Tibial nerve (tissue), 4 donors: ENCODE measurements at places on chromosomes 4 and X. TPM values are rescaled to one million over a fixed set of nuclear protein-coding genes. Genes with fewer than 3 reads are reported as not detected.

Gene GYG2
- total RNA-seq = 26.7 TPM

DNA sequence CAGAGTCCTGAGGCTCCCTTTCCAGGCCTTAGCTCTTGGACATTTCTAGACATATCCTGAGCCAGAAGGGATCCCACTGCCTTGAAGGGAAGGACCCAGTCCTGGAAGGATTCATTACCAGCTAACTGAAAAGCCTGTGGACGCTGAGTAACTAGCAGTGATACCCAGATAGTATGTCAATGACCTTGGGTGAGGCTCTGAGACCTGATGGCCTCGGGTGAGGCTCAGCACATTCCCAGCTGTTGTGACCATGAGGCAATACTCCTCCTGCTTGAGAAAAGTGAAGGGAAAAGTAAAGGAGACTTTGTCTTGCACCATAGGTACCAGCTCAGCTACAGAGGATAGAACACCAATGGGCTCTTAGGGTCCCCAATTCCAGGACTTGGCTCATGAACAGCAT lies 268.1 kb downstream of the DKK2 start:
- no peak for DNase-seq

Gene UNC5C
- 5.0 TPM for total RNA-seq

DNA sequence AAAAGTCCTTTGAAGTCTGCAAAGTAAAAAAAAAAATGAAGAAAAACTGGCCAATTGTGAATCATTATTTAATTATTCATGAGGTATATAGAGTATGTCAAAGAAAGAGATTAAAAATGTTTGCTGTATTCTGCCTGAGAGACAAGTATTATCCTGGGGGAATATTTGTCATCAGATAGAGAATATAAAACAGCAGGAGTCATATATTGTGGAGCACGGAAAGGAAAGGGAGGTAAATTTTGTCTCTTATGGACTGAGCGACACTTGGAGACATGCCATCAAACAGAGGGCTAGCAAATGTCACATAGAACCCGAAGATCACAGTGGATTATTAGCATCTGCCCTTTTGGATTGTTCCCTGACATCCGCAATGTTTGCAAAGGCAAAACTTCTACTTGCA lies 39.2 kb upstream of the FAT1 start:
- no peak for DNase-seq

GRCh38 chr4:101014417-101014816 lies 332.9 kb downstream of the PPP3CA start:
- no peak for DNase-seq

Gene ATP10D
- total RNA-seq = 28.2 TPM

DNA sequence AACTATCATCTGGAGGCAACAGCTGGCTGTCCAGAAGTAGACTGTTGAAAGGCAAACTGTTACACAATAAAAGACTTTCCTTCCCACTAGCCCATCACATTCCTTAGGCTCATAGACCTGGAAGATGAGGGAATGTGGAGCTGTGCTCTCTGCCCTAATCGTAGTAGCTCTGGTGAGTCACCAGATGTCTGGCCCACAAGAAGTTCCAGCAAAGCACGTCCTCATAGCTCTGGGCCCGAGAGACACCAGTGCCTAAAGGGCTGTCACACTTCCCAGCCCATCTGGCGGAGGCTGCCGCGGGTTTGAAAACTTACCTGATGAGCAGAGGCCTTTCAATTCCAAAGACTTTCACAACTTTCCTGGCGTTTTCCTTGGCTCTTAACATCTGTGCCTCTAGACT lies 81.7 kb upstream of the STOX2 start:
- DNase-seq = peak; percentile 33

Gene CITED1
- not detected for total RNA-seq

- no peak for DNase-seq
Observed at GRCh38 chr4:89331686-89332544, 24.3 kb upstream of the GPRIN3 start.

Gene GASK1B
- total RNA-seq = 58.6 TPM

DNA sequence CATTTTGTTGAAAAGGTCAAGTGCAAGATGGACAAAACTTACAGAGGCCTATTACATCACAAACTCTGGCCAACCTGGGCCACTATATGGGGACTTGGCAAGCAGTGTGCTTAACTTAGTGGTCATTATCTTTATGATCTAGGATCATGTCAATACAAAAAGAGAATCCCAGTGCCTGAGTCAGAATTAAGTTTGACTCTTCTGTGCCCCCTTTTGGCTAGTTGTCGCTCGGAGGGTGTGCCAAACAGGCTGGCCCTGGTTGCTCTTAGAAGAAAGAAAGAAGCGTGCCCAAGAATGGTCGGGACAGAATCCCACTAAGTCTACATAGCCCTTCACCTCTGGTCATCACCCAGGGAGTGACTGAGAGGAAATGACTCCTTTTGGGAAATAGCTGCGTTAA lies 100.1 kb downstream of the EIF4E start:
- DNase-seq = no peak

Gene TADA2B
- total RNA-seq = 27.3 TPM

- DNase-seq = no peak
Observed at GRCh38 chr4:84690481-84690880, 107.6 kb downstream of the CDS1 start.

Gene VEGFD
- 1.8 TPM for total RNA-seq

DNA sequence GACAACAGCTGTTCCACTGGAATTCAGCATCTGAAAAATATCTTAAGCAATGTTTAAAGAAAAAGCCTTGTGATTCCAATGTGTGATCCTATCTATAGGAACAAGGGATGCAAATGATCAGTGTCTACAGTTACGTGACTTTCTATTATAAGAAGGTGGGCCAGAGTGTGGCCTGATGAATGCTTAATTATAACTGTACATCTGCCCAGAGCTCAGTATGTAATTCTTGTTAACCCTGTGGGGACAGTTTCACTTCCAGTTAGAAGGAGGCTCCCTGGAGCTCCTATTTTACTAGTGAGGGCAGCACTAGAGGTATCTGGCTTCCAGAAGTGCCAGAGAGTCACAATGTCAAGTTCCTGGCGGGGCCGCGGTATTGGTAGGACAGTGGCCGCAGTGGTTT lies 288.5 kb downstream of the USP46 start:
- DNase-seq = no peak

DNA sequence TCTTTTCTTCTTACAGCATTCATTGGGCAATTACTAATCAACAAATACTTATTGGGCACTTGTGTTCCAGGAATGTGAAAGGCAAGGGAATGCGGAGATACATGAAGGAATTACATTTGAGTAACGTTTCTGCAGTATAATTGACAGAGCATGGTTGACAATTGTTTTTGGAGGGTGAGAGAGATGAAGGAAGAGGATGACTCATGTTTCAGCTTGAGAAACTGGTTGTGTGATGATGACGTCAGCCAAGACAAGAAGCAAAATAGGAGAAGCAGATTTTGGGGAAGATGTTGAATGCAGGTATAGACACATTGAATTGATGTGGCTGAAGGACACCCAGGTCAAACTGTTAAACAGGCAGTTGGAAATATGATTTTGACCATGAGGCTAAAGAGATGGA lies 8.0 kb upstream of the CPEB2 start:
- no peak for DNase-seq

DNA sequence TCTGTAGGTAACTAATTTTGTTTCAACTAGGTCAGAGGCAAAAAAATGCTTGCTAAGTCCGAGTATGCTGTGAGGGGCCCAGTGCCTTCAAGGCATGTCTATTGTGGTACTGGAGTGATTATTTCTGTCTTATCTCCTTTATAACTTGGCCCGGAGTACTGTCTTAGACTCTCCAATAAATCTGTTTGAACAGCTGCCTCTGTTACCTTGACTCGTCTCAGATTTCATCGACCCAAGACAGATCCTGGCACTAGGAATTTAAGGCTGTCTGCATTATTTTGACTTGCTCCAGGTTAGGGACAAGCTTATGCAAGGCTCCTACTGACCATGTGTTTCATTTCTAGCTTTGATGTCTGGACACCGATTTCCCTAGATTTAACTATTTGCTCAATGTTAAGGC lies 41.1 kb upstream of the NKAP start:
- no peak for DNase-seq

Gene IL2RG
- total RNA-seq = 5.4 TPM

DNA sequence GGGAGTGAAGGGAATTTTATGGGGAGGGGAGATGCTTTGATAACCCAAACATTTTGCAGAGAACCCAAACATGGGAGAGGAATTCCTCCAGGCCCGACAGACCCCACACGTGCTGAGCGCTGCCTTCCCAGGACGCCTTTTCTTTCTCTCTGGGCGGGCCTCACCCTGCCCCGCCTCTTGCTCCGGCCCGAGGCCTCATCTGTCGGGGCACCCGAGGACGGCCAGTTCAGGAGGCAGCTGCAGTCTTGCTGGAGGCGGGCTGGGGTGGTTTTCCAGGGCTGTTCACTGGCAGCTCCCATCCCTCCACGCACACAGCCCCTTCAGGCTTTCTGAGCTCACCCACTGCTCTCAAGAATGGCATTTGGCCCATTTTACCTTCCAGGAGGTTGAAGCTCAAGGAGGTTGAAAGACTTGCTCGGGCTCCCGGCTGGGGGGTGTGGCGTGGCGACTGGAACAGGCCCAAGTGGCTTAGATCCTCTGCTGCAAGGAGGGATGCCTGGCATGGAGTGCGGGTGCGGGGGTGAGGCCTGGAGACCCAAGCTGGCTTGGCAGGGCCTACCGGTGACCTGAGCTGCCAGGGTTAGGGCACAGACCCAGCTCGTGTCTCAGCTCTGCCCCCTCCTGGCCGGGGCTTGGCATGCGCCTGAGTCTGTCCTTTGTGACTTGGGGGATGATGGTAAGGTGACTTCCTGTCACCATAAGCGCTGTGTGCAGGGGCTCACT lies 99.2 kb downstream of the PSAPL1 start:
- peak; percentile 47 for DNase-seq

DNA sequence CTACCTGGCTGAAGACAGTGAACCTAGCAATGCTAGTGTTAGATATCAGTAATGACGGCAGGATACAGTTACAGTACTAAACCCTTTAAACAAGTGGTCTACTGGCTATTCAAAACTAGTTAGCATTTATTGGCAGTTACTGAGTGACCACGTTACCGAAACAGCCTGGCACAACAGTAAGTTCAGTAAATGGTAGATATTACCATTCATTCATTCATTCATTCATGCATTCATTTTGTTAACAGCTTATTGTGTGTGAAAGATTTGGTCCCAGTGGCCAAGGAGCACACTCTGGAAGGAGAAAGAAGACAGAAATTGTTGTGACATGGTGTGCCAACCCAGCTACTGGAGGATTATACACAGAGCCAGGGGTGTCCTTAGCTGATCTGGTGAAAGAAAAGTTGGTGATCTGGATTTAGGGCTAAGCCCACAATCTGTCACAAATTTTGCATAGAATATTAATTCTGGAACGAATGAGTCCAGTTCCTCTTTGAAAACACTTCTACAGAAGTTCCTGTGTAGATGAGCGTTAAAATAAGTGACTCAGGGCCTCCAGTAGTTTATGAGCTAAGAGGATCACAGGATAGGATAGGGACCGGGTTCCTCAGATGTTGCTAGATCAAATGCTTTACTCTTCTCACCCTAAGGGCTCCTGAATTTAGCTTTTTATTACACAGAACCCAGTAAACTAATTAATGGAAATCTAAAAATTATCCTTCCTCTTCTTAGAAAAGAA lies 179.1 kb downstream of the CBR4 start:
- DNase-seq = no peak

DNA sequence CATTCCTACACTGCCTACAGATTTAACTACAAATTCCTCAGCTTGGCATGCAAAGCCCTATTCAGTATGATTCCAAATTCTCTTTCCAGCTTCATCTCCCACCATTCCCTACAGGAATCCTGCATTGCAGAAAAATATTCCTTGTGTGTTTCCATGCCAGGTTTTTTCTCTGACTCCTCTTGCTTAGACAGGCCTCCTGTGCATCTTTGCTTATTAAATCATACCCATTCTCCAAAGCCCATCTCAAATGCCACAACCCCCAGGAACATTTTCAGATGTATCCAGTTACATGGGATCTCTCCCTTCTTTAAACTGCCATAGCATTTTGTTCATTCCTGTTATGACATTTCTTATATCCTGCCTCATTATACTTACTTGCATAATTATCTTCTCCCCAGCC lies 106.4 kb upstream of the GRIA3 start:
- DNase-seq = no peak

Gene EREG
- 0.20 TPM for total RNA-seq

Gene MTNR1A
- total RNA-seq = not detected

- no peak for DNase-seq
Observed at GRCh38 chr4:93659629-93660028, 168.9 kb upstream of the ATOH1 start.

GRCh38 chr4:169119536-169119935 lies 109.5 kb upstream of the CBR4 start:
- no peak for DNase-seq

GRCh38 chr4:71602289-71602900 lies 181.5 kb downstream of the GC start:
- DNase-seq = no peak
